ENCODE measurements at places on chromosomes 11 and 22.
A peak's percentile ranks its signal among the peaks of the same experiment; 100 is the strongest.

GRCh38 chr11:131917634-131918384 is 547.4 kb downstream of the NTM start:
- DNase-seq: no peak

DNA sequence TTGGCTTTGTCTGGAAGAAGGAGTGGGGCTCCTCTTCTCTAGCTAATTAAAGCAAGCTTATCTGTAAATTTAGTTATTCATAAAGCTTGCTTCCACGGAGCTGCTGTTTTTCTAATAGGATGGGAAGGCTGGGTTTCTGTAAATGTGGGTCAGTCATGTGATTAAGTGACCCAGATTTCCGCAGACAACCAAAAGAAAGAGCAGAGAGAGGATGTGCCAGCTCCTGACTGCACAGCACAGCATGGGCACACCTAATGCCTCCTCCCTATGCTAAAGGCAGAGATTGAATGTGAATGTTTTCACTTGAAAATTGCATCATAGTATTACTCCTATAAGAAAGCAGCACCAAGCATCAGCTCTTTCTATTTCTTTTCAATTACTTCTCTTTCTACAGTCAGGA is 160.2 kb downstream of the FAT3 start:
- DNase-seq: no peak

GRCh38 chr22:18987765-18988164 is 51.7 kb upstream of the PRODH start:
- DNase-seq: peak; percentile 5

DNA sequence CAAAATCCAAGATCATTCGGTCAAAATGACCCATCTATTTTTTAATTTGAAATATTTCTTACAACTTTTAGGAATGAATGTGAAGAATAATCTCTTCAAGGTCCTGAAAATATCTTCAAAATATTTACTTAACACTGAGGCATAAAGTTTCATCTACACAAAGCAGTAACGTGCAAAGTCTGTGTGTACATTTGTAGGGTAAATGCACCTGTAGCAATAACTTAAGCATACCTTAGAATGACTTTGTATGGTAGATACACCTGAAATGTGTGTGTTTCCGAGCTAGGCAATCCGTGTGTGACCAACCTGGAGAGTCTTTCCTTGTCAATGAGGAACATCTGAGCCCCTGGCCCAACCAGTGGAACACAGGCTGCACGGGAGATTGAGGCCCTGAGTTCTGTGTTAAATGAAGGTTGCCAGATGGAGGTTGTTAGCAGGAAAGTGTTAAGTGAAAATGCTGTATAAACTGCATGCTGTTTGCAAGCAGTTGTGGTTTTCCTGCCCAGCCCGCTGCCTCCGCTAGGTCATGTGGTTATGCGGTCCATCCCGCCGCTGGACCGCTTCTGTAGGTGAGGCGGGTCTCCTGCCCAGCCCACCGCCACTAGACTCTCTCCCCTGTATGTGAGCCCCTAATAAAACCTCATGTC is 7.6 kb upstream of the CTR9 start:
- no peak for DNase-seq

- DNase-seq: no peak
These were observed 17.6 kb downstream of the KCNJ4 start for GRCh38 chr22:38437416-38437815.

GRCh38 chr22:27168681-27169080 is 511.3 kb downstream of the MIAT start:
- no peak for DNase-seq

DNA sequence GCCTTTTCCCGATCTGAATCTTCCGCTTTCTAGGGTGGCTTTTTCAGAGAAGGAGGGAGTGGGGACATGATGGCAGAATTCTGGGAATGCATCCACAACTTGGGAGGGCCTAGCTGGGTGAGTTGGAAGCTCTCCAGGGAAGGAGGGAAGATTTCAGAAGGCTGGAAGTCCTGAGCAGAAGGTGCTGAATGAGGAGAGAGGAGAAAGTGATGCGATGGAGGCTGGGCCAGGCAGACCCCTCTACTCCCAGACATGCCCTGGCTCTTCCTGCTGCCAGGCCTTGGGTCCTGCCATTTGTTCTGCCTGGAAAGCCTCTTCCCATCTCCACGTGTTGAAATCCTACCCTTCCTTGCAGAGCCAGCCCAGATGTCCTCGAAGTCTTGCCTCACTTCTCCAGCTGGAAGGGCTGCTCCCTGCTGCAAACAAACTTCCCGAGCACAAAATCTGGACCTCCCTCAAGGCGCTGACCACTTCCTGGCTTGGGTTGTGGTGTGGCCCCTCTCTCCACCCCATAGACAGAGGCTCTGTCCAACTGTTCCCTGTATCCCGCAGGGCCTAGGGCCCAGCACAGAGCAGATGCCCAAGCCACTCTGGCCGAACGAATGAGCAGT is 16.8 kb downstream of the LRRC32 start:
- DNase-seq: no peak

DNA sequence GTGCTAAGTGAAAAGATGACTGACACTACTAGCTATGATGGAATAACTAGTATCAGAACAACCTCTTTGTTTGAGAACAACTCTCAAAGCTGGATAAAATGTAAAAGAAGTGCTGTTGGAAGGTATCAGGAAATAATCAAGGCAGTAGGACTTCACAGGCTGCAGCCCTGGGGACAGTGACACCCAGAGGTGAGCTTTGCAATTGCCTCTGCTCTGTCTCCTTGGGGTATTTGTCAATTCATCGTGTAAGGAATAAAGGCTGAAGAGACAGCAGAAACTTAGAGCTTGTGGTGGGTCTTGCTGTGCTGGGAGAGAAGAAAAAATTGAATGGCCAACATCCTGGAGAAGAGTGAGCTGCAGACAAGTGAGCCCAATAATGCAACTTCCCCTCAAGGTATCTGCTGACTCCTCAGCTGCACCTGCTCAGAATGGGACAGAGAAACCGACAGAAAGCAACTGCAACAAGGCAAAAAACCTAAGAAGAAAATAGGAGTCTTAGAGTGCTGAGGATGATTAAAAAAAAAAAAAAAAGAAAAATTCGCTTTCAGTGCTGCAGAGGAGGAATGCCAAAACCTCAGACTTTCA is 141.1 kb downstream of the RCN1 start:
- DNase-seq: peak; percentile 6

- DNase-seq: no peak
These were observed 167.2 kb downstream of the FAT3 start for GRCh38 chr11:92391808-92392207.

GRCh38 chr11:69433741-69434140 is 47.7 kb upstream of the LINC01488 start:
- DNase-seq: no peak

DNA sequence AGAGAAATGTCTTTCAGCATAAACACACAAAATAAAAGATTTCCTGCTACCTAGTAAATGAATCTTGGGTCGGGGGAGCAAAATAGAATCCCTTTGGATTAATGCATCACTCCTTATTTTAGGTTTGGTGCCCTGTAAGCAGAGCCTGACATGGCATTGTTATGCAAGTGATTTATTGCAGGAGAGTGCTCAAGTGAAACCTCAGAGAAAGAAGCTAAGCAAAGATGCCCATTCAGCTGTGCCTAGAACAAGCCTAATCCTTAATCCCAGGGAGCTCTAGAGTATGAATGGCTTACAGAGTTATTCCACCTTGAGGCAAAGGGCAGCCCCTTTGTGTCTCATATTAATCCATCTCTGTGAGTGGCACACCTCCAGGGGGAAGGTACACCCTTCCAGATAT is 21.1 kb downstream of the C11orf87 start:
- no peak for DNase-seq

DNA sequence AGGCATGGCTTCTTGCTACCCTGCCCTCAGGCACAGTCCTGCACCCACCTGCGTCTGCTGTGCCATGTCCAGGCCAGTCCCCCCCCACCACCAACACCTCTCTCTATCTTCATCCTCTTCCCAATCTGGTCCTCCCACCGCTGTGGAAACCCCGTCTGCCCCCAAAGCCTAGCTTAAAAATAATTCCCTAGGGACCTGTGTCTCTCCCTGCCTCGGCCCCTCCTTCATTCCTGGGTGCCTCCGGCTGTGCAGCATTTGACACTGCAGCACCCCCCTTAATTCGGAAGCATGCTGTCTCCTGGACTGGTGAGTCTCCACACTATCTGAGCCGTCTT is 2.5 kb upstream of the ASCL2 start:
- DNase-seq: no peak

GRCh38 chr11:128053981-128054931 is 533.1 kb downstream of the ETS1 start:
- DNase-seq: no peak

DNA sequence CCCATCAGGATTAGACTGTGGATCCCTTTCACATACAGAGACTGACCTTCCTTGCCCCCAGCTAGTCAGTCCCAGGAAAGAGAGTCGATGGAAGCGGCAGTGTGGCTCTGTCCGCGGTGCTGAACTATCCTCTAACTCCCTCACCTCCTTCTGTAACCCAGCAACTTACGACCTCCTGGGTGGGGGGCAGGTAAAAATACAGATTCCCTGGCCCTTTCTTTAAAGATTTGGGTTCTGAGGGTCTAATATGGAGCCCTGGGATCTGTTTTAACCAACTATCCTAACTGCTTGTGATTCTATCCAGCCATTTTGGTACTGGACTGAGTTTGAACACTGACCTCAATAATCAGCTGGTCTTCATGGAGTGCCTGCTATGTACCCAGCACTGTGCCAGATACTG is 23.2 kb downstream of the MFNG start:
- peak; percentile 44 for DNase-seq

DNA sequence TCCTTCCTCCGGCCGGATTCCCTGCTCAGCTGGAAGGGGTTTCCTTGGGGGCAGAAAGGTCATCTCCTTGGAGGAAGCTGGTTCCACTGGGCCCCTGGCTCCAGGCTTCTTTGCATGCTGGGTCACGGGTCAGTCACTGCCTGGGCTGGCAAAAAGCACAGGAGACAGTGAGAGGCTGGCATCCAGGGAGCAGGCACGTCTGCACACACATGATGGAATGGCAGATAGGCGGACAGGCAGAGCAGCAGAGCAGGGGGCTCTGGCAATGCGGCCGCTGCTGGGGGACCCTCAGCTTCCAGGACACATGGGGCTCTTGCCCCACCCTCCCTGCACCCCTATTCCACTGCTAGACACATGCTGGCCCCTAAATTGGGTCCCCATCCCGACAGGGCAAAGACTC is 40.4 kb downstream of the C11orf58 start:
- DNase-seq: no peak

DNA sequence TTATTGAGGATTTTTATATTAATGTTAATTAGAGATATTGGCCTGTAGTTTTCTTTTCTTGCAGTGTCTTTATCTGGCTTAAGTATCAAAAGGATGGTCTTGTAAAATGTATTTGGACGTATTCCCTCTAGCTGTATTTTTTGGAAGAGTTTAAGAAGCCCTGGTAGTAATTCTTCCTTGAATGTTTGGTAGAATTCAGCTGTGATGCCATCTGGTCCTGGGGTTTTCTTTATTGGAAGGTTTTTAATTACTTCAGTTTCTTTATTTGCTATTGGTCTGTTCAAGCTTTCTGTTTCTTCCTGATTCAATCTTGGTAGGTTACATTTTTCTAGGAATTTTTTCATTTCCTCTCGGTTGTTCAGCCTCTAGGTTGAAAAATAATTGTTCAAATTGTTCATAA is 255.0 kb upstream of the TBCEL start:
- no peak for DNase-seq

- no peak for DNase-seq
These were observed 43.3 kb upstream of the ADORA2A start for GRCh38 chr22:24384131-24384530.

- no peak for DNase-seq
These were observed 838.2 kb downstream of the NTM start for GRCh38 chr11:132208477-132209055.

- DNase-seq: no peak
These were observed 32.9 kb upstream of the CLMP start for GRCh38 chr11:123227763-123228495.

- no peak for DNase-seq
These were observed 58.3 kb downstream of the CERK start for GRCh38 chr22:46679706-46680269.

DNA sequence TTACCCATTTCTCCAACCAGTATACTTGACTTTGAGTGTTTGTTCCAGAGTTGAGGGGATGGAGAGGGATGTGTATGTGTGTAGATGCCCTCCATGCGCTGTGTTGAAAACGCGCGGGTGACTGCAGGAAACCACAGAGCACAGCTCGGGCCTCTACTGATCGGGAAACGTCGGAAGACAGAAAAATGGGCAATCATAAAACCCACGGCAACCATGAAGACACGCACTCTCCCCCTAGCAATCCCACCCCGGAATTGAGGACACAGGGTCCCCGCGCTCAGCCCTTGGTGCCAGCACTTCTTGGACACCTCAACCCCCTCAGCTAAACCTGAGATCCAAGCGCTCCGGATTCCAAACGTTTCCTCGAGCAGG is 251 bp upstream of the UQCC3 start:
- DNase-seq: peak; percentile 42

DNA sequence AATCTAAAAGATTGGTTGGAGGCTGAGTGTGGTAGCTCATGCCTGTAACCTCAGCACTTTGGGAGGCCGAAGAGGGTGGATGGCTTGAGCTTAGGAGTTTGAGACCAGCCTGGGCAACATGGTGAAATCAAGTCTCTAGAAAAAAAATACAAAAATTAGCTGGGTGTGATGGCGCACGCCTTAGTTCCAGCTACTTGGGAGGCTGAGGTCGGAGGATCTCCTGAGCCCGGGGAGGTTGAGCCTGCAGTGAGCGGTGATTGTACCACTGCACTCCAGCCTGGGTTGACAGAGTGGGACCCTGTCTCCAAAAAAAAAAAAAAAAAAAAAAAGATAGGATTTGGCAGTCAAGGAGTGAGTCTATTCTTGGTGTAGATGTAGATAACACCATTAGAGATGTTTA is 10.6 kb downstream of the FOLR1 start:
- DNase-seq: no peak

- DNase-seq: no peak
These were observed 2.1 kb downstream of the CERK start for GRCh38 chr22:46735747-46736608.

DNA sequence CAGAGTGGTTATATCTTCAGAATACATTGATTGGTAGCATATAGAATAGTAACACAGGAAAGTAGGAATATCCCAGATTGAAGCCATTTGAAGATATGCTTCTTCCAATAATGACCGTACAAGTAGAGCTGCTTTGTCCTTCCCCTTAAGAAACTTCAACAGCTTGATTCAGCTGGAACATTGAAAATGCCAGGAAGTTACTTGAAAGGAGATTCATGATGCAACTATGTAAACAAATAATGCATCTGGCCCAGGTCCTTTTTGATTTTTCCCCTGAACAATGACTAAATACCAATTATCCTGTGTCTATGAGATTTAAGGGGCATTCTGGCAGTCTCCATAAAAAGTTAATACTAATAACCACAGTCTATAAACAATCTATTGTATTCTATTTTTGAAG is 3.0 kb downstream of the DKK3 start:
- no peak for DNase-seq

GRCh38 chr11:96391698-96392307 is 2.0 kb downstream of the JRKL start:
- no peak for DNase-seq

GRCh38 chr11:134101282-134101681 is 32.4 kb downstream of the JAM3 start:
- DNase-seq: no peak

GRCh38 chr11:70597751-70598625 is 199.7 kb downstream of the CTTN start:
- no peak for DNase-seq

Measured in LoVo (cell line).